ENCODE measurements at places on chromosomes 13 and 19.
A peak's percentile ranks its signal among the peaks of the same experiment; 100 is the strongest.

GRCh38 chr19:50365434-50366306 is at the start of gene NAPSA:
Gene NAPSA, minus strand, starts transcription at chr19:50365639. Its CDS starts 18 bp downstream, at chr19:50365621.
- no peak for DNase-seq

DNA sequence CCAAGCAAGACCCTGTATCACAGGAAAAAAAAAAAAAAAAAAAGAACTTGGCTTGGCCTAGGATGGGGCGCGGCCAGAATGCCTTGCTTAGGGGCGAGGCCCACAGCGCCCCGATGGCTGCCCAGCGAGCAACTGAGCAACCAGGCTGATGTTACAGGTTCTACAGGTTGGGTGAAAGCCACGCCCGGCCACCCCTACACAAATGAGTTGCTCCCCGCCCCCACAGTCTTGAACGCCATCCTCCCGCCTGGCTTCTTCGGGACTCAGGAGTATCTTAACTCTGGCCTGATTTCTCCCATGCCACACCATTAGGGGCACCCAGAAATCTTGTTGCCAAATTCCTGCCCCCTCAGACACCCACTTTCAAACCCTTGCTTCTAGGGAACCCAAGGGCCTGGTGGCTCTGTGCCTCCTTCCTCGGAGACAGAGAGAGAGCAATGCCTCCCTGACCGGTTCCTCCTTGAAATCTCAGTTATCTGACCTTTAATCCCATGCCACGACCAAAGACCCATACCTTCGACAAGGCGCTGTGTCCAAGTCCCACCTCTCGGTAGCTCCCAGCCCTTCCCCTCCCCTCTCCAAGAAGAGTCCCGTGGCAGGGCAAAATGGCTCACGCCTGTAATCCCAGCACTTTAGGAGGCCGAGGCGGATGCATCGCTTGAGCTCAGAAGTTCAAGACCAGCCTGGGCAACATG is 1.1 kb upstream of the CBLC start:
- no peak for DNase-seq

DNA sequence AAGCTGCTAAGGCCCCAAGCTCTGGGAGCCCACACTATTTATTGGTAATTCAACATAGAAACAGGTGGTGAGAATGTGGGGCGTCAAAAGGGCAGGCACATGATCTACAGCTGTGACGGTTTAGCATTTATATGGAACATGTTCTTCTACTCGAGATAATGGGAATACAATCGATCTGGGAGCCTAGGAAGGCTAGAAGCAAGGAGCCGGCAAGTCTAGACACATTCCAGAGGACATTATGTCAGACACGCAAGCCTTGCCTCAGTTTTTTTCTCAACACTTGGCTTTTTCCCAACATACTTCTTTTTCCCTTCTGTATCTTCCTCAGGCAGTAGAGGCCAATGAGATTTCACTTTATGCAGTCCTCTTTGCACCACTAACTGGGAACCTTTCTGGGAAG is 315.7 kb upstream of the SLITRK5 start:
- DNase-seq = no peak

DNA sequence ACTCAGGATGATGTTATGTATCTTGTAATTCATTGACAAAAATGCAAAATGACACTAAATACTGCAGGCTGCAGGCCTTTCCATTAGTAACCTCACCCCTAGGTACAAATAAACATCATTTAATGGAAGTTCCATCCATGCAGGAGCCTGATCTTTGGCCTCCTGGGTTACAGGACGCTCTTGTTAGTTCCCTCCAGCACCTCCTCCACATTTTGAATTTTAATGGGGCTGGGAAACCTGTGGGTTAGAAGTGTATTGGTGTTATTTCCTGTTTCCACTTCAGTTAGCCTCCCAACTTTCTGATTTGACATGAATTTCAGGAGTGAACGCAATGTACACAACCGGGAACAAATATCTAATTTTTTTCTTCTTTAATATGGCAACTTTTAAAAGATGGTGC is 237.1 kb upstream of the ARGLU1 start:
- DNase-seq = no peak

- DNase-seq = peak; percentile 60
Measured at GRCh38 chr13:25037057-25037813, 58.7 kb upstream of the PABPC3 start.

DNA sequence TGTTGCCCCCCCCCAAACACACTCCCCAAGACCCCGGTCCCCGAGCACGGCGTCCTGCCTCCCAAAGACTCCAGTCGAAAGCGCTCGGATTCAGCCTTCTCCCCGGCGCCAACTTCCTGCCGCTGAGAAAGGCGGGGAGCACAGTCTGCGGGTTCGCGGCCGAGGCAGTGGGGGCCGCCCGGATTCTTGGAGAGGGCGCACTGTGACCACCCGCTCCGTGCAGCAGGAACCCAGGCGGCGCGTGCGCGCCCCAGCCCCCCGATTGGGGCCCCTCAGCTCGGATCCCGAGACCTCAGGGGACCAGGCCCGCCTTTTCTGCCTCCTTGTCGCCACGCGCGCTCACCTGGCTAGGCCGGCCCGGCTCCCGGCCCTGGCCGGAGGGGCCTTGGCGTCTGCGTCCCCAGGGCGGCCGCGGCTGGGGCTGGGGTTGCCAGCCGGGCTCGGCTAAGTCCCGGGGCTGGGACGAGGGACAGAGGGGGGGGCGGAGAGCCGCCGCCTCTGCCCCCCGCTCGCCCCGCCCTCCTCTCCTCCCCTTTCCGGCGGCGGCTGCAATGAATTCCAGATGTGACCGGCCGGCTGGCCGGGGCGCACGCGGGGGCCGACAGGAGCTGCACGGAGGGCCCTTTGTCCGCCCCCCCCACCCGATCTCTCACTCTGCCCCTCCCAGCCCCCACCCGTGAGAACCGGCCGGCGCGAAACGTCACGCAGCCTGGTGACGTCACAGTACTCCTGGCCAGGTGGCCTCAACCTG is at the start of gene S1PR2:
TSS of gene S1PR2 (minus strand) at position 471 of the 751 bp plus-strand sequence. CDS start 6,426 bp downstream, outside the sequence.
- DNase-seq = peak; percentile 75

- no peak for DNase-seq
Measured at GRCh38 chr13:49693877-49694276, 2.6 kb upstream of the EBPL start.

DNA sequence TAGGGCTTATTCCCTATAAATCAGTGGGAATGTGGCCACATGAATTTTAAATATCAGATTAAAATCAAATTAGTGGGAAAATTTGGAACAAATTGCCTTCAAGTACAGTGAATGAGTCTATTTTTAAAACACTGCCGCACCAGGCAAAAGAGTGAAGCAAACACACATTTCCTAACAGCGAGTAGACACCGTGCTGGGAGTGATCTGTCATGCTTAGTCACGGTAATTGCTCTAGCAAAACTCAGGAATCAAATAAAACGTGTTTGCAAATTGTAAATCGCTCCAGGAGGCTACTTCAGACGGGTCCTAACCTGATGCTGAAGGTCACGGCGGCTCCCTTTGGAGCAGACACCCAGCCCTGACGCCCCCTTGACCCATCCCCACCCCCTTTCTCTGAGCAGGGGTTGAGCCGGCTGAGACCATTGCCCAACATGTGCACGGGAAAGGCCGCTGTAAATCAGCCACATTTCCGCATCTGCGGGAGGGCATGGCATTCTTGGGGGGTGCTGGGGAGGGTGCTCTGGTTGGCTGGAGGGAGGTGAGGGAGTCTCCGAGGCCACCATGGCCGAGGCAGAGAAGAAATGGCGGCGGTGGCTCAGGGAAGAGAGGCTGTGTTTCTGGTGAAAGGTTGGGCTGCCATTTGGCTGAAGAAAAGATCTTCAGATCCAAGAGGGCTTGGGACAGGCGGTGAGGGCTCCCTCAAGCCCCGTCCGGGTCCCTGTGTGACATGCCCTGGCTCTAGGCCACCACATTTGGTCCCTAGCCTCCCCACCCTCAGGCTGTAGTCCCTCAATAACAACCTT is 8.9 kb downstream of the CEBPA start:
- no peak for DNase-seq

DNA sequence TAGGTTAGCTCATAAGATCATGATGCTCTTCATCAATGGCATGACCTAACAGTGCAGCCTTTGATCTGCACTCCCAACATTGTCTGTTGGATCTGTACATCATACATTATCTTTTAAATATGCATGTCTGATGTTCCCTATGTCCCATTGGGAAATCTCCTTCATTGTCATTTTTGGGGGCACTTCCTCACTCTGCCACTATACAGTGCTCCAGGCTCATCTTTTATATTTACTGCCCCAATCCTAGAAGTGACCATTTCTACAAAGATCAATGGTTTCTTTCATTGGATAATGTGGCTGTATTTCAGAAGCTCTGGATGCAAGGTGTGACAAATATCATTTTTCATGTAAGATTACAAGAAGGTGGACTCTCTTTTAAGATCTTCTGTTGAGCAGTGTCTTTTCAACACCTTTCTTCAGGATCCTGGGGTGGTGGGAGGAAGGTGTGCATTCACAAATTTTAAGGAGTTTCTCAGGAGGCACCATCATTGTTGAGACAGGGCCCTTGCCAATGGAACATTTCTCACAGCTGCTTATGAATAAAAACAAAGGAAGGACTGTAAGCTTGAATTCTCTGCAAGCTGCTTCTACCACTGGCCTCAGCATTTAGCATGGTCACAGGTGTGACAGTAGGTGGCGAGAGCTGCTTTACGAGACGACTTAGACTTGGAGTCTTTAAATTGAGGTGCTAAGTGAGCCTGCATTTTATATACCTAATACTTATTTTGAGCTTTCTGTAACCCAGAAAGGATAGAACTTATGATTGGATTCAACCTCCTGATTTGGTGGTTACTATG is 403.0 kb downstream of the LMO7 start:
- DNase-seq = no peak

DNA sequence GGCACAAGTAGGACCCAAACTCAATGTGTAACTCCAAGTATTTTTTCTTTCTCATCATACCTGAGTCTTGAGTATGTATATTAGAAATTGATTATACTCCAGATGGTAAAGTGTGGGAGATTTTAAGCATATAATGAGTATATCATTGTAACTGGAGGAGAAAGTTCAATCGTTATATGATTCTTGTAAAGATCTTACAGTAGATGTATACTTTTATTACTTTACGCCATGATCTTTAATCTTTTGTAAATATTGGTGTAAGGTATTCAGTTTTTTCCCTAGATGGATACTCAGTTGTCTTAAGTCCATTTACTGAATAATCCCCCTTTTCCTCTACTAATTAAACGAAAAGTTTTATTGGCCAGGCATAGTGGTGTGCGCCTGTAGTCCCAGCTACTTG is 25.2 kb downstream of the PAN3 start:
- no peak for DNase-seq

GRCh38 chr13:23146811-23147625 is 33.8 kb upstream of the SGCG start:
- no peak for DNase-seq

- peak; percentile 77 for DNase-seq
Measured at GRCh38 chr13:110874508-110874960, 40.3 kb downstream of the ANKRD10 start.

DNA sequence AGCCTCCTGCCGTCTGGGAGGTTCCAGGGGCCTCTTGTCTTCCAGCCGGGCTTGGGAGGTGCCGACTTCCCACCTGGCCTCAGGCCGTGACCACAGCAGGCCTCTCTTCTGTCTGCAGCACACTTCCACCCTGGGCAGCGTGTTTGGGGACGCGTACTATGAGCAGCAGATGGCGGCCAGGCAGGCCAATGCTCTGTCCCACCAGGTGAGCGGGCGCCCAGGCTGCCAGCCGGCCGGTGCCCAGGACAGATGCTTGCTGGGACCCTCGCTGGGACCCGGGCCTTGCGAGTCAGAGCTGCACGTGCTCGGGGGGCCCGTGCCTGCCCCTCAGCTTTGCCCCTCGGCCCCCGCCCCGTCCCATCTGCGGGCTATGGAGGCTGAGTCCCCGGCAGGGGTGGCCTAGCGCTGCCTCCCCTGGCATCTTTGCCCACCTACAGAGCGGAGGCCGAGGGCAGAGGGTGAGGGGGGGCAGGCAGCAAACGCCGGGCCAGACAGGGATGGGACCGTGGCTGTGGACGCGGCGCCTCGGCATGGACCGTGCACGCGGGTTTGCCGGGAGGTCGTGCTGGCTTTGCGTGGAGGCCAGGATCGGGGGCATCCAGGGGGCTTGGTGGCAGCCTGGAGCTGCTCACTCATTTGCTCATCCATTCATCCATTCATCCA is 16.2 kb downstream of the COMP start:
- DNase-seq = no peak

- no peak for DNase-seq
Measured at GRCh38 chr19:30263830-30264381, 108.3 kb upstream of the ZNF536 start.

DNA sequence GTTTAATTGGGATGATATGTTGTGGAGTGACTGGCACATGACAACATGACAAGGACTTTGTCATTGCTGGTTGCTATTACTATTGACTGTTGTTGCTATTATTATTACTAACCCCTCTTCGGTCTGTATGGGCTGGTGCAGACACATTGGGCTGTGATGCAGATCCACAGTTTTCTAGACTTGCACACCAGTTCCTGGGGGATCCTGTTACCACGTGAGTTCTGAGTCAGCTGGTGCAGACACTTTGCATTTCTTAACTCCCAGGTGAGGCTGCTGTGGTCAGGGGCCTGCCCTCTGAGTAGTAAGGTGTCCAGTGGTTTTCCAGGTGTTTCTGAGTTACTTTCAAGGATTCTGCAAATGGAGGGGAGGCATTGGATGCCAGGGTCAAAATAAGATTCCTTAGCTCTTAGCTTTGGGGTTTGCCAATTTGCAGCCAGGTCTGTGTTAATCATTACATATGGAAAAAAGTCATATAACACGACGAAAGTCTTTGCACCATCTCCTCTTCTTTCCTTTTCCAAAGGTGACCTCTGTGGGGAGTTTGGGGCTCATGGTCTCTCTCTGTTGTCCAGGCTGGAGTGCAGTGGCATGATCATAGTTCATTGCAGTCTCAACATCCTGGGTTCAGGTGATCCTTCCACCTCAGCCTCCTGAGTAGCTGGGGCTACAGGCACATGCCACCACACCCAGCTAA is 19.3 kb downstream of the BICRA start:
- DNase-seq = no peak

- DNase-seq = no peak
Measured at GRCh38 chr19:57465680-57466381, 8.9 kb upstream of the VN1R1 start.

DNA sequence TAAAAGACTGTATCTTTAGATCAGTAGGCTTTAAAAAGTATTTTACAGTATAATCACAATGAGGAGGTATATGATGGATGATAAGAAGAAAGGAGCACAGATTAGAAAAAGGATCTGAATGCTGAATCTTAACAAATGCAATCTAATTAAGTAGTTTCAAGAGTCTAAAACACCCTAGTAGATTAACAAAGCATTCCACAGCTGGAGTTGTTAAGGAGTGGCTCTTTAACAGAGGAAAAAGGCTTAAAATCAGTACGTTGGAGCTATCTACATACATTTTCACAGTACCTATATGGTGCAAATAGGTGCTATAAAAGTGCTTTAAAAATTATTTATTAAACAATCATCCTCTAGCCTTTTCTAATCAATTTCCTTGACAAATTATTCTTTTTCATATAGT is 34.5 kb downstream of the TSC22D1 start:
- DNase-seq = no peak

DNA sequence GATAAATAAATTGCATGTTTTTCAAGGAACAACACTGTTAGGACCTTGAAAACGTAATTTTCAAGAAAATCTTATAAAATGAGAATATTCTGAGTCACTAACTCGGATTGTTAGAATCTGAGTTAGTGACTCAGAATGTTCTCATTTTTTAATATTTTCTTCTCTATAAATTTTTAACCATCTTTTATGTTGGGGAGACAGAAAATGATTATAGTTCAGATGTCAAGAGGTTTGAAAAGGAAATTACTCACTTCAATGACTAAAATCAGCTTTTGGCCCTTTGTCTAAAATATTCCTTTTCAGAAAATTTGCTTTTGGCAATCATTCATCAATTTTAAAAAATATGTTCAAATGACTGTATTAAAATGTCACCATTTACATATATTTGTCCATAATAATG is 264.2 kb upstream of the EDNRB start:
- no peak for DNase-seq

Data from neural crest cell (in vitro differentiated cells).